Upper lobe of right lung (tissue), 1 donor: ENCODE measurements at places on chromosomes 12 and 14.

DNA sequence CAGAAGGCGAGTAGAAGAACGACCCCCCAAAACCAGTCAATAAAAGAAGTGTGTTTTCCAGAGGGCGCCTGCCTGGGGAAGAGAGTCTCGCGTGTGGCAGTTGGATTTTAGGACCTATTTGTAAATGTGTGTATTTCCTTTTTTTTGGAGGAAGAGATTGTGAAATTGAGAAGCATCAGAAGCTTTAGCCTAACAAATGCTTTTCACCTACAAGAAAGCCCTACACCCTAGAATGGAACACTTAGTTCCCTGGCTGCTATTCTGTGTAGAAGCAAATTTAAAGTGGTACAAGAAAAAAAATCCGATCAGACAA is 1.3 kb downstream of the RCOR1 start:
- no peak for DNase-seq

DNA sequence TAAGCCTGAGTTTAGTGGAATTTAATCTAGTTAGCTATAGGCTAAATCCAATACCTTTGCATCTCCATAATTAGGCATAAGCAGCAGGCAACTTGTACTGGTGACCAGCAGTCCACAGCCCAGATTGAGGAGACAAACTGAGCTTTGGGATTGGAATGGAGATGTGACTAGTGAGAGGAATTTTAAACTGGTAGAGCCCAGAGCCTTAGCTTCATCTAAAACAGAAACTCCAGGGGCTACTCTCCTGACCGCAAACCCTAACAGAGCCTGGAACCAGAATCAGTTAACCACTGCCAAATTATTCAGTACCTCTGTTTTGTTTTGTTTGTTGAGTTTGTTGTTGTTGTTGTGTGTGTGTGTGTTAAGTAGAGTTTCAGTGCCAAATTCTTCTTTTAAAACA is 53.2 kb downstream of the TSPAN19 start:
- no peak for DNase-seq

DNA sequence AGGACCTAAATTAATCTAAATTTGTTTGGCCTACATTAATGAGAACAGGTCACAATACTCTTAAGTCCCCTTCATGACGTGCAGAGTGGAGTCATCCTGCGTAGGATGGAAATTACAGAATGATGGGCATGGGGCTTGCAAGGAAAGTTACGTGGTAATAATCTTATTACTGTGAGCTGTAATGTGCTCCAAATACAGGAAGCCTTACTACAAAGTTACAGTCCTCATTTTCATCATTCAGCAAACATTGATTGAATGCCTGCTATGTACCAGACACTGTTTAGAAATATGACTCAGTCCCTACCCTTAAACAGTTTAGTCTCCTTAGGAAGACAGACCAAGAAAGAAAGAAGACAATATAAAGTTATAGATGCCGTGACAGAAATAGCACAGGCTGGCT is 9.4 kb downstream of the HIGD1C start:
- DNase-seq: no peak

GRCh38 chr12:25501549-25501948 is 51.5 kb downstream of the LMNTD1 start:
- no peak for DNase-seq

- no peak for DNase-seq
These were observed 769 bp upstream of the SLC39A5 start for GRCh38 chr12:56229082-56229481.

DNA sequence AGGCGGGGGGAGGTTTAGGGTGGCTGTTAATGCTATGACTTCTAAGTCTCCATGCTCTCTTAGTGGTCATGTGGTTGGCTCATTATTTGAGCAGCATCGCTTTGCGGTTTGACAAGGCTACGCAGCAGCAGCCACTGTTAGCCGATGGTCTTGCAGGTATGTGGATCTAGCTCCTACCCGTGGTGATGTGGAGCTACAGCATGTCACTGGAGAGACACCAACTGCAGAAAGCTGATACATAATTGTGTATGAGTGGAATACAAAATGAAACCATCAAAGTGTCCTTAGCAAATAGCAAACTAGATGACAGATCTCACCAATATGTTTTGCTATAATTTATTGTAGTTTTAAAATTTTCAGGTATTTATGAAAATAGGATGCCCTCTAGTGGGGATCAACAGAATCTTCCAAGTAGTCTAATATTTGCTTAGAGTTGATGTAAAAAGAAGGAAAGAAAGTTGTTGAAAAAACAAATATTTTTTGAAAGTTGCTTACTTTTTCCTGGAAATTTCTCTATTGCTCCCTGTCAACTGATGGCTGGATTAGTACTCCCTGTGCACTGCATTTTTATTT is 94.9 kb downstream of the NAV3 start:
- peak; percentile 64 for DNase-seq

GRCh38 chr12:58922849-58923248 is 2.5 kb upstream of the LRIG3 start:
- no peak for DNase-seq

- DNase-seq: no peak
These were observed 23.6 kb downstream of the RFLNA start for GRCh38 chr12:124318278-124319020.

DNA sequence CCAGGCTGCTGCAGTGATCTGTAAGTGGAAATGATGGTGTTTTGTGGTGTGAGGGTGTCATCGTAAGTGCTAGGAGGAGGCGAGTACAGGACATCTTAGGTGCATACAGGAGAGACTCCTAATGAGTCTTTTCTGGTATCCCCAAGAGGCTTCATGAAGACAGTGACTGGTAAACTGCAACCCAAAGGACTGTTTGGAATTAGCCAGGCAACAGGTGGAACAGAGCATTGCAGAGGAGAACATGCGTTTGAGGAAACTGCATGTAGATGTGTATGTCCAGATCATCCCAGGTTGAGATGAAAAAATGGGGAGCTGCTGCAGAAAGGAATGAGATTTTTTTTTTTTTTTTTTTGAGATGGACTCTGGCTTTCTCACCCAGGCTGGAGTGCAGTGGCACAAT is 5.4 kb downstream of the ACAD10 start:
- no peak for DNase-seq

DNA sequence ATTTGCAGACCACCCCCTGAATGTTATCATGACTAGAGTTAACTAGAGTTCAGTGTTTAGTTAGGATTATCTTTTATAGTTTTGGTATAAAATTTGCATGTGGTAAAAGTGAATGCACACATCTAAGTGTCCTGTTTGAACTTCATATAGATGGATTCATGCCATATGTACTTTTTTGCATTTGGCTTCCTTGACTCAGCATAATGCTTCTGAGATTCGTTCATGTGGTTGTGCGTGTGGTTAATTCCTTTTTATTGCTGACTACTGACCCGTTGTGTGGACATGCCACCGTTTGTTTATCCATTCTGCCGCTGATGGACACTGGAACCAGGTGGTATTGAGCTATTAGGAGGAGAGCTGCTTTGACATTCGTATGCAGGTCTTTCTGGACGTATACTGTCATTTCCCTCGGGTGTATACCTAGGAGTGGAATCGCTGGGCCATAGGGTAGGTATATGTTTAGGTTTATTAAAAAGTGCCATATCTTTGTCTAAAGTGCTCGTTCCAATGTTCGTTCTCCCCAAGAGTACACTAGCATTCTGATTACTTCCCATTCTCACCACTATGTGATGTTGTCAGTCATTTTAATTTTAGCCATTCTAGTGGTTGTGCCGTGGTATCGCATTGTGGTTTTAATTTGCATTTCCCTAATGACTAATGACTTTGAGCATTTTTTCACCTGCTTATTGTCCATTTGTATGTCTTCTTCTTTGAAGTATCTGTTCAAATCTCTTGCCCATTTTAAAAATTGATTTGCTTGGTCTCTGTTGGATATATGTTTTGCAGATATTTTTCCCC is 37.7 kb downstream of the RIN3 start:
- no peak for DNase-seq

- DNase-seq: no peak
These were observed 120.5 kb upstream of the NCOR2 start for GRCh38 chr12:124687917-124688316.

- peak; percentile 86 for DNase-seq
These were observed 12.4 kb downstream of the MSI1 start for GRCh38 chr12:120356567-120357030.

DNA sequence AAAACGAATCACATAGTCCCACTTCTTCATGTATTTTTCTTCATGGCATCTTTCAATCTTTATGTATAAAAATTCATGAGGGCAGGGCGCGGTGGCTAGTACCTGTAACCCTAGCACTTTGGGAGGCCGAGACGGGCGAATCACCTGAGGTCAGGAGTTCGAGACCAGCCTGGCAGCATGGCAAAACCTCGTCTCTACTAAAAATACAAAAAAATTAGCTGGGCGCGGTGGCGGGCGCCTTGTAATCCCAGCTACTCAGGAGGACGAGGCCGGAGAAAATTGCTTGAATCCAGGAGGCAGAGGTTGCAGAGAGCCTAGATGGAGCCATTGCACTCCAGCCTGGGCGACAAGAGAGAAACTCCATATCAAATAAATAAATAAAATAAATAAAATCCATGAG is 2.5 kb upstream of the GABARAPL1 start:
- DNase-seq: no peak

- no peak for DNase-seq
These were observed 278.2 kb downstream of the FOXN3 start for GRCh38 chr14:89138846-89139245.

GRCh38 chr12:124852911-124853427 is 10.7 kb downstream of the SCARB1 start:
- DNase-seq: no peak

DNA sequence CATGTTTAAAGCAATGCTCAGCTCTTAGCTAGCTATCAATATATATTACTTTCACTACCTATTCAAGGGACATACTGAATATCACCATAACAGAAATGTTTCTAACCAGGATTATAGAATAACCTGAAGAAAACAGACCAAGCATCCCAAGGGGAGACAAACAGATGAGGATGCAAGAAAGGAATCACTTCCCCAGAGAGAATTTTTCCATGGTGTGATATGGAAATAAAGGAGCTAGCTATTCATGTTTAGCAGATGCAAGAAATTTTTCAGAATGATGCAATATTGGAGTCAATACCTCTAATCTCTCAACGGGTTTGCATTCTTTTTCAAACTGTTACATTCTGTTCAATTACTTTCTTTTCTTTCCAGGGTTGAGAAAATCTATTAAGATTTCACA is 538.9 kb upstream of the FLRT2 start:
- DNase-seq: no peak

GRCh38 chr12:76080729-76081415 is 3.6 kb downstream of the NAP1L1 start:
- no peak for DNase-seq

- DNase-seq: no peak
These were observed 19.0 kb upstream of the CD9 start for GRCh38 chr12:6181166-6181565.

DNA sequence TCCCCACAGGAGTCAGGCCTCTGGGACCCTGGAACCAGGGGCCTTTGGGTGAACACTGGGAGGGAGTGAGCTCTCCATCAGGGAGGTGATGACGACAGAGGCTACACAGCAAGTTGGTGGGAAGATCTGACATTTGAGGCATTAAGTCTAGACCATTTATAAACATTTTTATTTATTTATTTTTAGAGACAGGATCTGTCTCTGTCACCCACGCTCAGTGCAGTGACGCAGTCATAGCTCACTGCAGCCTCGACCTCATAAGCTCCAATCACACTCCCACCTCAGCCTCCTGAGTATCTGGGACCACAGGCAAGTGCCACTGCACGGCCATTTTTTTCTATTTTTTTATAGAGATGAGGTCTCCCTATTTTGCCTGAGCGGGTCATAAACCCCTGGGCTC is 53.6 kb downstream of the TEAD4 start:
- DNase-seq: no peak

DNA sequence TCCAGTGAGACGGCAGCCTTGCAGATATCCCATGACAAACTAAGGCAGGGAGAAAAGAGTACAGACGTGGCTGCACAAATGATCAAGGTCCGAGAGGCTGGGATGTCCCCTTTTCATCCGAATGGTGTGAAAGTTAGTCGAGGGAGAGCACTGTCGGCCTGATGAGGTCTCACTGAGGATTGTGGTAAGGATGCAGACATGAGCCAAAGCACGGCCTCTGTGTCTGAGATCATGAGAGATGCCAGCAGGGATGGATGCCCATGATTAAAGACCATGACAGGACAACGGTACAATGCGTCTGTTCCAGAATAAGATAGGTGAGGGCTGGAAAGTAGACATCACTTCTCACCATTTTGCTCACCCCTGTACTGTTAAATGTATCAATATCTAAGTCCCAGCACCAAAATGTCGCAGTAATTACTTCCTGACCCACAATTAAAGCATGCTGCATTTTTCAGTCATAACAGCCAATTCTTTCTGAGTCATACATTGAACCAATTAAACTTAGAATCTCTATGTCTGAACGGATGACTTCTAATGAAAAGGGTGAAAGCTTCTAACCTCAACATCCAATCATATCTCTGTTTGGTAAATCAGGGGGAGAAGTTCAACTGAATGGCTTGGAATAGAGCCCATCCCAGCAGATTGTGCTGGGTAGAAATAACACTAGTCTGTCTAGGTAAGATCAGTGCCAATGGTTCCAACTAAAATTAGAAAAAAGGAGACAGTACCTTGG is 249.6 kb upstream of the SOX5 start:
- no peak for DNase-seq

- DNase-seq: no peak
These were observed 66.7 kb downstream of the ZFP36L1 start for GRCh38 chr14:68726093-68726695.

DNA sequence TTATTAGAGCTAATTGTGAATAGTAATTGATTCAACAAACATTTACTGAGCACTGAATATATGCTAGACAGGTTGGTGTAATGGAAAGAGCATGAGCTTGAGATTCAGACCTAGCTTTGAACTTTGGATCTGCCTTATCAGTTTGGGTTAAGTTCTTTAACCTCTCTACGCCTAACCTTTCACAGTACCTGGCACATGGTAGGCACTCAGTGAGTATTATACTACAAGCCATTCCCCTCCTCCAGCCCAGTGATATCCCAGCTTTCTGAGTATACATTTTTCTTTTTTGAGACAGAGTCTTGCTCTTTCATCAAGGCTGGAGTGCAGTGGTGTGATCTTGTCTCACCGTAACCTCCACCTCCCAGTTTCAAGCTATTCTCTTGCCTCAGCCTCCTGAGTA is 32.0 kb downstream of the FAM177A1 start:
- DNase-seq: no peak

GRCh38 chr12:111160350-111161241 is 208.3 kb downstream of the PHETA1 start:
- no peak for DNase-seq

DNA sequence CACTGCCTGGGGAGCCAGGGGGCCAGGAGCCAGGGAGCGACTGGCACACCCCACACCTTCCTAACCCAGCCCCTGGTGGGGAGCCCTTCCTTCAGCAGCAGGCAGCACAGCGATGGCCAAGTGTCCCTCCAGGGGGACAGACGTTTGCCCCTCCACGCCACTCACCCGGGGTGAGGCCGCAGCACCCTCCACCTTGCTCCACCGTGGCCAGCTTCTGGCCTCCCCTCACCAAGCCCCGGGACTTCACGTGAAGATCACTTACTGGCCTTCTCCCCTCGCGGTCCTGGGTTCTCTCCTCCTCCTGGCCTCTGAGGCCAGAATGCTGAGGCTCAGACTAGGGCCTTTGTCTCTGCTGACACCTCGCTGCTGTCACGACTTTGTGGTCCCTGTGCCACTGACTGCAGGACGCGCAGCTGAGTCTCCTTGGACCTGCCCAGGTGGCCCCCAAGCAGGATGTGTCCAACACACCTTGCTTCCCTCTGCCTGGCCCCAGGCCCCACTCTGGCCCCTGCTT is 3.5 kb upstream of the ASPG start:
- DNase-seq: no peak

GRCh38 chr12:23855813-23856212 is 93.7 kb downstream of the SOX5 start:
- DNase-seq: no peak
